GM03348 (cell line): ENCODE measurements at places on chromosomes 2 and 18.

- no peak for DNase-seq
These were observed 67.4 kb downstream of the SMAD2 start for GRCh38 chr18:47863041-47863440.

DNA sequence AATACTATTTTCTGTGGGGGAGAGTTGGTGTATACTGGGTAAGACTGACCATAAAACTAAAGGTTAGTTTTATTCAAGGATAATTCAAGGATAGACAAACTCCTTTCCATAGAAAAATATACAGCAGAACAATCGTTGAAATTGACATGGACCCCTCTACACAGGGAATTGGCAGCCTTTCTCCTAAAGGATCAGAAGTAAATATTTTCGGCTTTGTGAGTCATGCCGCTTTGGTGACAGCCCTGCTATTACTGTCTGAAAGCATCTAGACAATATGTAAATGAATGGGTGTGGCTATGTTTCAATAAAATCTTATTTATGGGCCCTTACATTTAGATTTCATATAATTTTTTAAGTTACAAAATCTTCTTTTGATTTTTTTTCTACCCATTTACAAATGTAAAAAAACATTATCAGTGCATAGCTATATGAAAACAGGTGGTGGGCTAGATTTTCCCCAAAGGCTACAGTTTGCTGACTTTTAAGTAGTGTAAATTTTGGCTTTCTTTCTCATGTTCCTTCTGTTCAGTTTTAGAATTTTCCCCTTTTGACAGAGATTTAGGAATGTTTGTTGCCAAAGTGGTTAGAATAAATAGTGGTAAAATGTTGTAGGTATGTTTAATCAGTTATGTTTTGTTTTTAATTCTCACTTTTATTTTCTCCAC lies 270.6 kb downstream of the DCC start:
- no peak for DNase-seq

DNA sequence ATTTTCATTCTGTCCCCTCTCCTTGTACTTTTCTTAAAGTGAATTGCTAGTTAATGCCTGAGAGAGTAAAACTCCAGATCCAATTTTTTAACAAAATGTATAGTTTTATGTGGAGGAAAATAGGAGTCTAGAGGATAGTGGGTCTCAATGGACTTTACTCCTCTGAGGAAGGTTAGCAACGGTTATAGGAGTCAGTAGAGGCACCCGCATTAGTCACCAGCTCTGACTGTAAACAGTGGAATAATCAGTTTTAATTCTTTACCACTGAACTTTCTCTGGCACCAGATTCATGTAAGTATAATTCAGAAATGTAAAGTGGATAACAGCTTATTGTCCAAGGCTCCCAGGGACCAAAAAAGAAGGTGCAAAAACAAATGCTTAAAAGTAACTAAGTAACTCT lies 38.7 kb upstream of the HNMT start:
- DNase-seq = no peak

DNA sequence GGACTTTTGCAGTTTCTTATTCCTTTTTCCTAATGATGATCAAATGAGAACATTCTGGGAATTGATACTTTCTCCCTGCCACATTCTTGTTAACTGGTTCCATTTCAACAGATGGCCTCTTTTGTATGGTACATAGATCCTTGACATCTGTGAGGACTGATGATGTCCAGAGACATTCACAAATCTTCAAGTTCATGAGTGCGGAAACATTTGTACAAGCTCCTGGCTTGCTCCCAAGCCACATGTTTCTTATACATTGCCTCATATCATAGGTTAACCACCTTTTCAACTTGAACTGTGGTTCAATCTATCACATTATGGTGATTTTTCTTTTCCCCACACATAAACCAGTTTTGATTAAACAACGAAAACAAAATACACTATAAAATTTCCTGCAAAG lies 267.3 kb downstream of the CLIP4 start:
- no peak for DNase-seq

DNA sequence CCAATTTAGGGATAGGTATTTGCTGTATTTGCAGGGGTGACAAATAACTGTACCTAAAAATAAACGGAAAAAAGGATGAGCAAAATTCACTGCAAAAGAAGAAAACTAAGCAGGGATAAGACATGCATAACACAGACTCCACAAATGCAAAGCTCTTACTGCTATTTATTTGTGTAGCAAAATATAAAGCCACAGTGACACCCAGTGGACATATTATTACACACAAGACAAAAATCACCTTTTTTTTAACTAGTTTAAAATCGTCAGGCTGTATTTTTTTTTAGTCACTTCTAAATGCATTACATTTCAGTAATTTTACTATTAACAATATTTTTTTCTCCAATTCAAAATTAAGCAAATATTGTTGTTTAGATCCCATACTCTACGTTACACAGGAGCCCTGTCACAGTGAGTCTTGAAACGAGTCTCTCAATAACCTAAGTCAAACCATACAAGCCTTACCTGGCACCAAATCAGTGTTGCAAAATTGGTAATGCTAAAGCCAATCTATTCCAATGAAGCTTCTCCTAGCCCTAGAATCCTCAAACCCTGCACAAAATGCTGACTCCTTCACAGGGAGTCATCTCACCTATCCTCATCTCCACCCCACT lies 23.7 kb downstream of the METTL4 start:
- peak; percentile 50 for DNase-seq

DNA sequence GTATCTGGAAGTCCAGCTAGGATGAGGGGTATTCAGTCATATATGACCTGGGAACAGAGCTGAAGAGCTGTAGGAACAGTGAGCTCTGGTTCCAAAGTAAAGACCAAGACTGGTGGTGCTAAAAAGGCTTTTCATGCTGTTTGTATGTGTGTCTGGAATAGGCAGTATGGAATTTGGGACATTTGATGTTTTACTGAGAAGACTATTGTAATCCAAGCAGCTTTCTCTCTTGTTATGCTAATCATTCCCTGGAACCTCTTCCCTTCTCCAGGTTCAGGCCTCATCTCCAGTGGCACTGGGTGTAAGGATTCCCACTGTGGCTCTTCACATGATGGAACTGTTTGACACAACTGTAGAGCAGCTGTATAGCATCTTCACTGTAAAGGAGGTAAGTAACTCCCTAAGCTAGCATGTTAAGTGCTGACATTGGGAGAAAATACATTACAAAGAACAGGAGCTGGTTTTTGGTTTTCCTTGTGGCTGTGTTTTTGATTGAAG lies 23.3 kb downstream of the C2orf74 start:
- DNase-seq = no peak

DNA sequence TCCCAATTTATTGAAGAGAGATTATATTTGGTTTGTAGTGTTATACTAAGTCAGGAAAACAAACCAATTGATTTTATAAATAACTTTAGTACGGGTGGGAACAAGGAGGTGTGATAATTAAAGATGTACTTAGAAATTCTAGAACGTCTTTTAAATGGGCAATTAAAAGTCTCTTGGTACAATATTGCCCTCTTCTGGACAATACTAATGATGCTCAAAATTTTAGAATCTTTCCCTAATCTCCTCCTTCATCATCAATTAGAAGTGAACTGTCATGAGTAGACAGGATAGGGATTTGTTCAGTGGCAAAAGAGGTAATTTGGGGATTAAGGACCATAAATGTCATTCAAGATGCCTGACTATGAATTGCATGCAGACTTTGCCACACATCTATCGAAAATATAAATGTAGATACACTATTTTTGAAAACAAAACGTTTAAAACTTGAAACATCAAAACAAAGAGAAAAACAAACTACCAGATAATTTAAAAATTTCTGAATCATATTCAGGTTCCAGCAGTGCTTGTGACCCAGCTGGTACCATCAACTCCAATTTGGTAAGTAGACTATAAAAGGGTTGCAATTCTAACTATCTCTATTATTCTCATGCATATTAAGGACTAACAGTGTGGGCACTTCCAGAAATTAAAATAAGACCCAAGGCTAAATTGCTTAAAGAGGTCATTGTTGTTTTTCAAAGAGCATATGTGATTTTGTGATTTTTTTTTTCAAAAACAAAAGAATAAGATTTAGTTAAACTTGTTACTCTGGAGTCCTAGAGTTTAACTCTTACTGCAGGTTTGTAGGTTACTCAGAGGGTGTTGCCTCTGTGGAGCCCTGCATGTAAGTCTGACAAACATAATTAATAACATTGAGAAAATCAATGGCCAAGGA lies 123.5 kb downstream of the LAMA3 start:
- DNase-seq = peak; percentile 53

DNA sequence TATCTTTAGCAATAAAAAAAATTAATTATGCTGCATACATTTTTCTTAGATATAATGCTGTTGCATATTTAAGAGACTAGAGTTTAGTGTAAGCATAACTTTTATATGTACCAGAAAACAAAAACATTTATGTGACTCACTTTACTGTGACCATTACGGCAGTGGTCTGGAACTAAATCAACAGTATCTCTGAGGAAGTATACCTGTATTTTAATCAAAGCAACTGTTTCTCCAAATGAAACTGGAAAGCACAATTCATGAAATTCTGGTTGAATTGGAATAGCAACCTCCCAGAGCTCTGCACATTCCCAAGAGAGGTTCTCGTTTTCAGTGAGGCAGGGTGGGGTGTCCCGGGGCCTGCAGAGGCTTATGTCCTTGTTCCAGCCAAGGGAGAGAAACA lies 112.2 kb upstream of the TACR1 start:
- DNase-seq = no peak

DNA sequence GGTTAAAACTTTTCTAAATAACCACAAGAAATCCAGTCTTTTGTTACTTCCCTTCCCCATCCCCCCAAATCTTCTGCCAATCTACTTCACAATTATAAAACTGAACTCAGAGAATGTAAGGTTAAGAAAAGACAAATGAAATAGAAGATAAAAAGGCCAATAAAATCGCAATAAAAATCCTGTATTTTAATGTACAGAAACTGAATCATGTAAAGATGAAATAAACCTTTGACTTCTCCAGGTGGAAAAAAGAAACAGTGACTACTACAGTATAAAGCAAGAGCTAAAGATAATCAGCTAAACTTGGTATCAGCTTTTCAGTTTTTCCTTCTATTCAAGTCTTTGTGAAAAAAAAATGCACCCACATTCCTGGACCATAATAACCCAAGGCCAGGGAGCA lies 1.7 kb downstream of the SYT4 start:
- DNase-seq = no peak

- DNase-seq = no peak
These were observed 7.1 kb upstream of the AGAP1 start for GRCh38 chr2:235486729-235487128.

- DNase-seq = no peak
These were observed 201.2 kb downstream of the CCDC178 start for GRCh38 chr18:33239298-33239697.

DNA sequence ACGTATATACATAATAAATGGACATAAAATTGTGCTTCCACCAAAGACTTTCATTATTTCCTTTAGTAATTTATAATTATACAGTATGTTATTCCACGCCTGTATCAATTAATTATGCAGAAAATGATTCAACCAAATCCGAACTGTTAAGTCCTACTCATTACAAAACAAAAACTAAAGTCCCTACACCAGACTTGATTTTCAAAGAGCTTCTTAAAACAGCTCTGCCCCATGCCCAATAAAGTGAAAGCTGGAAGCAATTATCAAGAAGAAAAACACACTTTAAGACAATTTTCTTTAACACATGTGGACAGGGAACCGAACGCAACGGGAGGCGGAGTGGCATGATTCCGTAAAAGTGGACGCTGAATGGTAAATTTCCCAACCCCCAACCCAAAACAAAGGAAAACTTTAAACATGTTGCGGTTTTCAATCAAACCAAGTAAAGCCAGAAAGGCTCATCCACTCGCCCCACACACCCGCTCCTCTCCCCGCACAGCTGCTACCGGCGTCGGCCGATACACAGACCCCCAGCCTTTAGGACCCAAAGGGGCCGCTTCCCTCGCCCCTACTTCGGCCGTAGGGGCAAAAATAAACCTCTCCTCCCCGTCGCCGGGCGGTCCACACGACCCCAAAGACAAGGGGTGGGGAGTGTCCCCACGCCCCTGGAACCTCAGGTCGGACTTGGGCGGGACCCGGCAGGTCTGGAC lies 705 bp downstream of the YES1 start:
- DNase-seq = peak; percentile 29

DNA sequence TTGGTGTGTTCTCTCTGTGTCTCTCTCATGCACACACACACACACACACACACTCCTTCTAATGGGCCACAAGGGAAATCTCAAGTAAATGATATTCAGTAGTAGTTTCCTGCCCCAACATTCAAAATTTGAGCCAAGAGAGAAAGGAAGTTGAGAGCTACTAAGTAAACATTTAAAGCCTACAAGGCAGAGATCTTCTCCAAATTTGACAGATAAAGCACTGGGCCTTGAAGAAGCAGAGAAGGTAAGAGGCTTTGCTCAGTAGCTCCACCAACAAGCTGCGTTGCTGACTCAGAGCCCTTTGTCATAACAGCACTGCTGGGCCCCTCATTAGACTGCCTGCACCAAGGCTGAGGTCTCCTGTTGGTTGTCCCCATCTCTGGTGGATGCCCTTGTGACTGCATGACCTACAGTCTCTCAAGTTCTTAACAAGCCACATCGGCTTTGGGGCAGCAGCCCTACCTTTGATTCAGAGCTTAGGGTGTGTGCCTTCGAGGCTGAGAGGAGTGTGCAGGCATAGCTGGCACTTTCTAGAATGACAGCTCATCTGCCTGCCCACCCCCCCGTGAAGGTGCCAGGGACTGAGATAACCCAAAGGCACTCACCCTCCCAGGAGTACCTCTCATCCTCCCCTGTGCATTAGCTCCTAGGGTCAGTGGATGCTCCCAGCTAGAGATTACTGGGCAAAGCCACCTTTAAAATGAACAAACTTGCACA lies 32.3 kb upstream of the NEB start:
- DNase-seq = no peak

DNA sequence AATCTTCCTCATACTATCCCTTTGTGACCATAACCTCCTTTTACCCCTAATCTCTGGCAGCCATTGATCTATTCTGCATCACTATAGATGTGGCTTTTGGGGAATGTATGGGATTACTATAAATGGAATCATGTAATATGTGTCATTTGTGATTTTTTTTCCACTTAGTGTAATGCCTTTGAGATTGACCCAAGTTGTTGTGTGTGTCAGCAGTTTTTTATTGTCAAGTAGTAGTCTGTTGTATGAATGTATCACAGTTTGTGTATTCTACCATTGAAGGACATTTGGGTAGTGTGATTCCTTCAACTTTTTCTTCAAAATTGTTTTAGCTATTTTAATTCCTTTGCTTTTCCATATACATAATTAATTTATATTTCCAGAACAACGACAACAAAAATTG lies 18.6 kb downstream of the VRK2 start:
- DNase-seq = no peak

DNA sequence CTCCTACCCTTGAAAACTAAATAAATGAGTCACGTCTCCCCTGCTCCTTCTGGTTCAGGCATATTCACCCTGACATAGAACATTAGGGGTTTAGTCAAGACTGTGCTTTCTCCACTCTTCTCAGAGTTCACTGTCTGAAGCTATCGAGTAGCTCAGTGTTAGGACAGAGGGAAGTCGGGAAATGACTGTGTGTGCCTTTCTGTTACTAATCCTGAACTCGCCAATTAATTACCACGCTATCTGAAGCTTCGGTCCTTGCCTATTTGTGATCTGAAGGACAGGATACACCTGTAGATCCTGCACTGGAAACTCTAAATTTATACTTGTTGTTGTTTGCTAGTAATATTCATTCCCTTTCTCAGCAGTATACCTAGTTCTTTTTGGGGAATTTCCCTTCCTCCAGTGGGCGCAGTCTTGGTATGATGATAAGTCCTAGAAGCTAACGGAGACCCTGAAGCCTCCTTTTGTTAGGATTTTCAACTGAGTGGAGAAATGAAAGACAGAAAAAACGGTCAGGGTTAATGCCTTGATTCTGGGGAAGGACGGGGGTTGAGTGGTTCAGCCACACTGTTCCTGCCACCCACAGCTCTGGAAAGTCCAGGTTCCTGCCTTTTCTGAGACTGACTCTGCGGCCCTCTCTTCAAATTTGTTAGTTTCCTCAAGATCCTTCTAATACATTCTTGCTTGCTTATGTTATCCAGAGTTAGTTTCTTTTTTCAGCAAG lies 218.0 kb downstream of the DLGAP1 start:
- no peak for DNase-seq
